ENCODE measurements at places on chromosomes 1 and 21. TPM values are rescaled to one million over a fixed set of nuclear protein-coding genes. Genes with fewer than 3 reads are reported as not detected.

- DNase-seq: no peak
Measured at GRCh38 chr1:89179343-89179742, 3.5 kb upstream of the GBP7 start.

GRCh38 chr1:205026181-205026580 is 16.8 kb upstream of the CNTN2 start:
- no peak for DNase-seq

The RNU1-1 gene
- total RNA-seq: 4,234 TPM

DNA sequence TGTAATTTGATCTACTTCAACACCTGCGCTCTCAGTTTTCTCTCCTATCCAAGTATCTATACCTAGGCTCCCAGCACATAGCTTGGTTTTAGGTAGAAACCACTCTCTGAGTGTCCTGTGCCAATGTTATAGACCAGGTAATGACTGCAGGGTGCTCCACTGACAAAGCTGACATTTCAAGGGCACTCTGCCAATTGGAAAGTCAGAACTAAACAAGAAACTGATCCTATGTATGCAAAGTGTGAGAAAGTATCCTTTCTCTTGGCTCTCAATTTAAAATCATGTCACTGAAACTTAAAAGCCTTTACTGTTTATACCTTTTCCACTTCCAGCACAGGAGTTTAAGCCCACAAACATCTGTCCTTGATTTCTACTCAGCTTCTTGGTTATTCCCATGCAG is 45.0 kb upstream of the AIM2 start:
- no peak for DNase-seq

The UBIAD1 gene
- 11.8 TPM for total RNA-seq

DNA sequence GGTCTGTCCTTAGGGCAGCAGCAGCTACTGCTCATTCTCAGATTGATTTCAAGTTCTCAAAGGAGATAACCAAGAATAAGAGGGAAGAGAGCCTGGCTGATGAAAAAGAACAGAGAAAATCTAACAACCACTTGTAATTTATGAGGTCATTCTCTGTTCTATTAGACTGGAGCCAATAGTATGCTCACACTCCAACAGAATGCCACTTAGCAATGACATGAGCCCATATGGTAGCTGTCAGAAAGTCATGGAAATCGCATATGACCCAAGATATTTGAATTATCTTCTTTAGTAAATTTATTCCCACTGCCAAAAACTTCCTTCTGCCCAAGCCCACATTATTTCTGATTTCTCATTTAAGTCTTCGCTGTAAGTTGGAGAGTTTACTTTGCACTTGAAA is 53.7 kb upstream of the PLA2G4A start:
- no peak for DNase-seq

The CELA2A gene
- total RNA-seq: not detected

GRCh38 chr1:182303778-182304177 is 87.8 kb downstream of the GLUL start:
- no peak for DNase-seq

- DNase-seq: no peak
Measured at GRCh38 chr1:185570962-185571361, 163.2 kb upstream of the HMCN1 start.

The TSEN15 gene
- total RNA-seq: 27.2 TPM

DNA sequence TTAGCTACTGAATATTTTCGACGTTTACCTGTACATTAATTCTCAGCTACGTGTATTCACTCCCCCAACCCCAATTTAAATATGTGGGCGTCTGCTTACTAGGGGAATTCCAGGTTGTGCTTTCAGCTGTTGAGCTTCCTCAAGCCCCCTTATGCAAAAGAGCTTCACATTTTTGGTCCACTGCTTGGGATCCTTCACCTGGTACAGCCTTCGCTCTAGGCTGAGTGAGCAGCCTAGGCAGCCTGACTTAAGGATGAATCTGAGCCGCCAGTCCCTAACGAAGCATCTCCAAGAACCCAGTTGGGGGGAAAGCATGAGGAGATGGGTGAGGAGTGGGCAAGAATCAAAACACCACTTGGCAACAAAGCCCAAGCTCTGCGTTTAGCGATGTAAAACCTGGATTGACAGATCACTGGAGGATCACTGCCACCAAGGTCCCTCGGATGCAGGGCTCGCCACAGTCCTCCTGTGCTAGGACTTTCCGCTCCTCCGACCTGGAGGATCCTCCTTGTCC is 674 bp downstream of the BCL10 start:
- DNase-seq: no peak

The DCLRE1B gene
- 1.9 TPM for total RNA-seq

DNA sequence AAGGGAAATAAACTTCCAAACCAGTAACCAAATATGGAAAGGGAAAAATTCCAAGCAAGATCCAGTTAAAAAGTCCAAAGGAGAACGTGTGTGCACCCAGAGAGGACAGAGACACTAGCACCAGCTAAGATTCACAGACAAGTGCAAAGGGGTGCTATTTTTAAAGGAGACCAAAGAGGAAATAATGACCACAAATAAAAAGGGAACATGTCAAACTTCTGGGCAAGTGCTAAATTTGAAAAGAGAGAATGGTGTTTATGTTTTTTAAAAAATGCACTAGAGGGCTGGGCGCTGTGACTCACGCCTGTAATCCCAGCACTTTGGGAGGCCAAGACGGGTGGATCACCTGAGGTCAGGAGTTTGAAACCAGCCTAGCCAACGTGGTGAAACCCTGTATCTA is 8.6 kb downstream of the JAM2 start:
- DNase-seq: no peak

GRCh38 chr1:244162786-244163530 is 111.9 kb downstream of the ZBTB18 start:
- DNase-seq: no peak

DNA sequence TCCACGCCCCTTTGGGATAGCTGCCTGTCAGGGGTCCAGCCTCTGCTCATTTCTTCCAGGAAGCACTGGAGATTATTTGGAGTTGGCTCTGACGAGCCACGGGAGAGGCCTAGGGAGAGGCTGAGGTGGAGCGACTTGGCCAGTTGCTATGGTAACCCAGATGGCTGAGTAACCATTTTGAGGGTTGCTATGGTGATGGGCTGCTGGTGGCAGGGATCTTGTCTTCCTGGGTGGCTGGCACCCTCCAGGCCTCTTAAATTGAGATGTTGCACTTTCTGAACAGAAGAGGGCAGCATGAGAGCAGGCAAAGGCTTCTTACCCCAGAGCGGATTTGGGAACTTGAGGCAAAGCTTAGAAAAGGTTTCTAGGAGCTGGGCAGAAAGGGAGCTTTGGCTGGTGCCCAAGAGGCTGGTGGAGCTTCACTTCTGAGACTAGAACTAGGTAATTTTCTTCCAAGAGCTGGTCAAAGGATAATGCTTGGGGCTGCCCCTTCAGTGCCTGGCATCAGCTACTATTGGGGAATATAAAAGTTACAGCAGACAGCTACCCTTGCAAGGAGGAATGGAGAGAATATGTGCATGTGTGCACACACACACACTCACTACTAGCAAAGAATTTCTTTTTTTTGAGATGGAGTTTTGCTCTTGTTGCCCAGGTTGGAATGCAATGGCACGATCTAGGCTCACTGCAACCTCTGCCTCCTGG is 72.5 kb downstream of the NDUFS5 start:
- DNase-seq: peak; percentile 52

DNA sequence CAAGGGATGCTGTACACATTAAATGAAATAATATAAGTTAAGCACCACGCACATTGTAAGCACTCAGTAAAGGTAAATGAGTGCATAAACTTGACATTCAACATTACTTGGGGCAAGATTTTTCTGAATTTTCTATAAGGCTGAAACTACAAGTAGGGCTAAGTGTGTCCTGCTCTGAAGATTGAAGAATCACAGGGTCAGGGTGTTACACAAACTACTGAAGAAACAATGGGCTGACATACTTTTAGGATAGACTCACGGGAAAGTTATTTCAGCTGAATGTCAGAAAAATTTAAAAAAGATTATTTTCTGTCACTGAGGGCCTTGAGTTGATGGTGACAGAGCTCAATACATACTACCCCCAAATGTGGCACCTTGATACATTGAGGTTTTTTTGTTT is 644.2 kb upstream of the PLXNA2 start:
- no peak for DNase-seq

DNA sequence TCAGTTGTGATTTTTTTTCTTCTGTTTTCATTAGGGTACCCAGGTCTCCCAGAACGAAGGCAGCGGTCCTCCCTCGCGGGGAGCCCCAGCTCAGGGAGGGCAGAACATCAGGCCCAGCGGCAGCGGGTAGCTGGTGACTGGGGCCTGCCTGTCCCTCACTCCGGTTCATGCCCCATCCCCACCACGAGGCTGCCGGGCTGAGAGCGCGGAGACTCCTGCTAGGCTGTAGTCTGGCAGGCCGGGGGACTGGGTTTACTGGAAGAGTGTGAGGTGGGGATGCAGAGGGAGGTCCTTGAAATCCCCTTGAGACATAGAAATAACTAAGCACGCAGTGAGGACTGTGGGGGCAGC is 10.5 kb downstream of the BRINP2 start:
- DNase-seq: peak; percentile 25

- no peak for DNase-seq
Measured at GRCh38 chr1:152968248-152968647, 2.2 kb upstream of the SPRR4 start.

The SPRR1B gene
- total RNA-seq: not detected

- no peak for DNase-seq
Measured at GRCh38 chr1:214506972-214507431, 44.4 kb downstream of the PTPN14 start.

GRCh38 chr1:217017165-217017564 is 293.9 kb upstream of the ESRRG start:
- no peak for DNase-seq

The LCE1A gene
- not detected for total RNA-seq

DNA sequence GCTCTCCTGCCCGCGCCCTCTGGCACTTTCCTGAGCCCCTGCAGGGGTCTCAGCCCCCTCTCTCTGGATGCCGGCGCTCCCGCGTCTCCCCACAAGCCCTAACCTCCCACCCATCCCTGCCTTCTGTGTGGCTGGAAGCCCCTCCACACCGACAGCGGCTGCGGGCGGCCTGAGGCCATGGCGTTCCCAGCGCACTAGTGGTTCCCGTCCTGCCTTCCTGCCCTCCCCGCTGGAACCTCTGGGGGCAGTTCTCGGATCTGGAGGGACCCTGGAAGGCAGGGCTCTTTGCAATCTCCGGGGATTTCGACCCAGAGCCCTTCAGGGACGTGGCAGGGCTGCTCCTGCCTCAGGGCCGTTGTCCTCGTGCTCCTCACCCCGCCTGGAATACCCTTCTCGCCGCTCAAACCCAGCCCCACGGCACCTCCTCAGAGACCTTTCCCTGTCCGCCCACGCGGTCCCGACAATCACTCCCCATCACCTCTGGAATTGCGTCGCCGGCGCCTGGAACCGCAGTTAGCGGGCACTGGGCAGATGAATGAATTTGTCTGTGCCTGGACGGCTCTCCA is 493 bp upstream of the ESPN start:
- no peak for DNase-seq

DNA sequence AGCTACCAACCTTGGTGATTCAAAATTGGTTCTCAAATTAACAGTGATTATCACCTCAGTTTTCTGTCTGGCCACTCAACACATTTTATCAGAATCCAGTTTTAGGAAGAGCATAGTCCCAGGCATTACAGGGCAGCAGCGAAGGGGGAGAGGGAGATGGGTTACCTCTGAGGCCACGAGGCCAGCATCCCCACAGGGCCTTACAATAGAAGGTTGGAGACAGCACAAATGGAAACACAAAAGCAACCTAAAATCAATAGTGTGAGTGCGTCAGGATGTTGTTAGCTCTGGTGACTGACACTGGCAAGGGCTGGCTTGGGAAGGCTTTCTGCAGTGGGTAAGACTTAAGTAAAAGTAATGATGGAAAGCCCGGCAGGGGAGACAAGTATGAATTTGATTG is 79.5 kb downstream of the JAK1 start:
- no peak for DNase-seq

DNA sequence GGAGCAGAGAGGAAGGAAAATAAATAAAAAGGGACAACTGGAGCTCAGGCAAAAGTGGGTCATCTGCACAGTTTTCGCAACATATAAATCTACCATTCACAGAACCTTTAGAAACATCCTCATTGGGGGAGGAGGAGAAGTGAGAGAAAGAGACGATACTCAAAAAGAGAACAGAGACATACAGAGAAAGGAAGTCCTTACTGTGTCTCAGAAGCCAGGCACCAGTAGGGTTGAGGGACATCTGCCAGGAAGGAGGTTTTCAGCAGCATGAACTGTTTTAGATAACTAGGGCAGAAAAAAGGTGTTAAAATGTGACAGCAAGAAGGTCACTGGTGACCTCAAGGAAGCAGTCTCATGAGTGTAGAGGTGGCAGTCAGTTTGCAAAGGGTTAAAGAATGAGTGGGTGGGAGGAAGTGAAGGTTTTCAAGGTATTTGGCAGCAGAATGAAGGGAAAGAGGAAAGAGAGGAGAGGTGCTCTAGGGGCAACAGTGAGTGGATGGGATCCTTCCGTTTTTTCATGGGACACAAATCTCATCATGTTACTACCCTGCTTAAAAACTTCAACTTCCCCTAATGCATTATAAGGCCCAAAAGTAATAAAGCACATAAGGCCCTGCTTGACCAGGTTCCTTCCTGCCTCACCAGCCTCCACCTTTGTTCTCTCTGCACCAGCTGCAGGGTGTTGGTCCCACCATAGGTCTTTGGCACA is 9.5 kb downstream of the JAK1 start:
- no peak for DNase-seq

DNA sequence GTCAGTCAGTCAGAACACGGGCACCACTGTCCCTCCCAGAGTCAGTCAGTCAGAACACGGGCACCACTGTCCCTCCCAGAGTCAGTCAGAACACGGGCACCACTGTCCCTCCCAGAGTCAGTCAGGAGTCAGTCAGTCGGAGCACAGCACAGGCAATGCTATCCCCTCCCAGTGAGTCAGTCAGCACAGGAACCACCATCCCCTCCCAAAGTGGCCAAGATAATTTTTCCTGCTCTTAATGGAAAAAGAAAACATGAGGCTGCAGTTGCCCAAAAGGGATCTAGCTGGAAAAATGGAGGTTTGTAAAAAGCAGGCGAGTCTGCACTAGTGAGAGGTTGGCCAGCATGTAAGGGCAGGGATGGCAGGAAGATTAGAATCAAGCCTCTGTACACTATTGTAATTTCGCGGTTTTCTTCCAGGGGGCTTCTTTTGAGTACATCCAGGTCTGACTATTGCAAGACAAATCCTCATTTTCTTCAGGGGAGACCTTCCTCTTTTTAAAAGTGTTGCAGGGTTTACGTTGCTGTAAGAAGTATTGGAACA is 213.8 kb downstream of the SIPA1L2 start:
- no peak for DNase-seq

DNA sequence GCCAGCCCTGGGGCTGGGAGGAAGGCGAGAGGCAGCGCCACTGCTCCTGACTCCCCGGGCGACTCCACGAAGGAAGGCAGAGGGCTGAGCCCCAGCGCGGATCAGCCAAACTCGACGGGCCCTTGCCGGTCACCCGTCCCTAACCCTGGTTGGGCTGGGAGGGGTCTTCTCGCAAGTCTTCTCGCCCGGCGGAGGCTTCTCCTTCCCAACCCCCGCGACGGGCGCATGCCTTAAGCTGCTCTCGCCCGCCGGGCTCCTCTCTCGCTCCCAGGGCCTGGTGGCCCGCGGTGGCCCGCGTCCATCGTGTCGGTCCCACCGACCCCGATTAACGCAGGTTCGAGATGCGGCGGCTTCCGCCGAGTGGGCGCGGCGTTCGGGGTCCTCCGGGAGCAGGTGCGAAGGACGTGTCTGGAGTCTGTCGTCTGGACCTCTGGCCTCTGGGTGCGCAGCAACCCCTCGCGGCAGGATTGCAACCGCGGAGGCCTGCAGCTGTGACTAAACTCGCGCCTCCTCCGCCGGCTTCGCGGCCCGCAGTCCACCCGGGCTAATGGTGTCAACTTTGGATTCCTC is 29.0 kb upstream of the PPM1J start:
- DNase-seq: peak; percentile 46
